ENCODE measurements at places on chromosomes 7 and 10. TPM values are rescaled to one million over a fixed set of nuclear protein-coding genes. Genes with fewer than 3 reads are reported as not detected.
A peak's percentile ranks its signal among the peaks of the same experiment; 100 is the strongest.

PARP12 gene
- 13.2 TPM for total RNA-seq

LRMDA gene
- 22.3 TPM for total RNA-seq

ARMC3 gene
- total RNA-seq, result not detected

TMEM139 gene
- total RNA-seq, result 14.8 TPM

- no peak for DNase-seq
Observed at GRCh38 chr10:6136215-6137201, 47.7 kb downstream of the RBM17 start.

DNA sequence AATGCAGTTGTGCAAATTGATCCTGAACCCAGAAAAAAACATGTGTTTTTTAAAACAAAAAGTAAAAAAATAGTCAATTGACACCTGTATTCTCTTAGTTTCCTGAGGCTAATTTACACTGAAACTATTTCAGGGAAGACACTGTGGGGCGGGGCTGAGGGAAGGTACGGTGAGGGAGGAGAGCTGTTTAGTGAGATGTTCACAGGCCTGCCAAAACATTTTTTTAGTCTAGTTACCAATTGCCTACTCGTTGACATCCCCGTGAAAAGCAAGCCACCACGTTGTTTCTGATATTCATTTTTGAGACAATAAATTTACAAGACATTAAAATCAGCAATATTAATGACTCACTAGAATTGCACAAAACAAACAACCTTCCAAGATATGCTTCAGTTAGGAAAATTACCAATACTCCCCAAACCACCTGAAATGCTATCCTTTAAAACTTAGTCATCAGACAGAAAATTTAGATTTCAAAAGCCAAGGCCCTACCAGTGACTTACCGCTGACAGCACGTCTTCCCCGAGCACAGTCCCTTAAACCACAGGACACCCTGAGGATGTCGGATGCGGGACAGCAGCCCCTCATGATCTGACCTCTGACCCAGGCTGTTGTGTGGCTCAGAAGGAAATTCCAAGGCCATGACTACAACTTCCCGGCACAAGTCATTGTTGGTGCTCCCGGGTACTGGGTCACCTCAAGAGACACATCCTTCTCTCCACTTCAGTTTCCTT lies 279.2 kb downstream of the PRPF18 start:
- DNase-seq, result no peak

- no peak for DNase-seq
Observed at GRCh38 chr10:132743925-132744490, 41.9 kb downstream of the NKX6-2 start.

DNA sequence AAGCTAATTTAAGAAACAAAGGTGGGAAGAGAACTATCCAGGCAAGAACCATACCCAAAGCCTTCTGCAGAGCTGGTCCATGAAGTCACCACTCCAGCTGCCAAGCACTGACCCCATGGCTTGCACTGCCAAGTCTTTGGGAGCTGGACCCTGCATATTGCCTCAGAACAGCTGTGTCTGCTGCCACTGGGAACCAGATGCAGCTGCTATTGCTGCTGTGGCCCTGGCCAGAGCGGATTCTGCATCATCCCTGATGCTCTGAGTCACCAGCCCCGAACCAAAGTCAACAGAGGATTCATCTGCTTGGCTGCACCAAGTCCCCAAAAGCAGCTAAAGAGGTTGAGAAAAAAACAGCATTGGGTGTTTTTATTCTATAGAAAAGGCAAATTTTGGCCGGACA lies 39.2 kb upstream of the GSAP start:
- DNase-seq, result peak; percentile 65

GRCh38 chr10:7826971-7827370 lies 8.7 kb downstream of the TAF3 start:
- no peak for DNase-seq

GRCh38 chr7:64879086-64879730 lies 23.9 kb upstream of the ZNF273 start:
- DNase-seq, result no peak

DNA sequence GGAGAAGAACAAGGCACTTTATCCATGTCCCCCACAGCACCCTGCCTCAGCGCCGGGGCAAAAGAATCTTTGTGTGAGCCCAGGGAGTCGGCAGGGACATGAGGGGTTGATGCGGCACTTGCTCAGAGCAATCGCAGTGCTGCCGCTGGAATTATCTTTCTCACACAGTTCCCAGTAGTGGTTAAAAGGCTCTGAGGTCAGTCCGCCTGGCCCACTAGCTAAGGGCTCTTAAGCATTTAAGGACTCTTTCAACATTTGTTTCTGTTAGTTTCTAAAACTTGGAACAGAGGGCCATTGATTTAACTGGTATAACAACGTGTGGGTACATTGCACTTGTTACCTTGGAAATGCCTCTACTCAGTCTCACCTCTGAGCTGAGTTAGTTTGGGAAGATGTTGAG lies 208.0 kb upstream of the C7orf33 start:
- DNase-seq, result no peak

GRCh38 chr7:54931532-54931931 lies 87.3 kb upstream of the EGFR start:
- DNase-seq, result no peak

GRCh38 chr10:48285710-48286109 lies 11.2 kb upstream of the FRMPD2 start:
- no peak for DNase-seq

DNA sequence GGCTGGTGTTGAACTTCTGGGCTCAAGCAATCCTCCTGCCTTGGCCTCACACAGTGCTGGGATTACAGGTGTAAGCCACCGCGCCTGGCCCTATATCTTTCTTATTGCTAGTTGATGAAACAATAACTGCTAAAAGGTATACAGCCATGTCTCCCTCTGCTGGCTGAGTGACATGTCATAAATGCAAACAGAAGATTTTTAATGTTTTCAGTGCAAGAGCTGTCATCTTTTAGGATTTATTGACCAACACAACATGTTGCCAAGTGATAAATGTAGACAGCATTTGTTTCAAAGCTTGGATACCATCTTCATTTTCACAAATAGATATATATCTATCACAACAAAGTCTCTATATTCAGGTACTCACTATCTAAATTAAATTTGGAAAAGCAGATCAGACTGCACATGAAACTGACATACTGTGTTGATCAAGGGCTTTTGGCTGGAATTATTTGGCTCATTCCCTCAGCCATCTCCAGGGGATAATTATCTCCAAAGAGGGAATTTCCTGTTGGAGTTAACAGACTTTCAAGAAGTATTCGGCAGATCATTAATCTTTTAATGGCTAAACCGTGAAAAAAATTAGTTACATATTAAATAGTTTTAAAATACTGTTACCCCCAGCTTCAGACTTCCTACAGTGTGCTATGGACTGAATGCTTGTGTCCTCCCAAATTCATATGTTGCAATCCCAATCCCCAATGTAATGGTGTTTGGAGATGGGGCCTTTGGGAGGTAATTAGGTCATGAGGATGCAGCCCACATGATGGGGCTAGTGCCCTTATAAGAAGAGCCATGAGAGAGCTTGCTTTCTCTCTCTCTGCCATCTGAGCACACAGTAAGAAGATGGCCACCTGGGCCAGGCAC lies 41.3 kb upstream of the SRPK2 start:
- no peak for DNase-seq

GRCh38 chr7:28941633-28942032 lies 16.5 kb downstream of the TRIL start:
- DNase-seq, result no peak
